NCI-H1048 (cell line): ENCODE measurements at places on chromosomes 6 and 20.

DNA sequence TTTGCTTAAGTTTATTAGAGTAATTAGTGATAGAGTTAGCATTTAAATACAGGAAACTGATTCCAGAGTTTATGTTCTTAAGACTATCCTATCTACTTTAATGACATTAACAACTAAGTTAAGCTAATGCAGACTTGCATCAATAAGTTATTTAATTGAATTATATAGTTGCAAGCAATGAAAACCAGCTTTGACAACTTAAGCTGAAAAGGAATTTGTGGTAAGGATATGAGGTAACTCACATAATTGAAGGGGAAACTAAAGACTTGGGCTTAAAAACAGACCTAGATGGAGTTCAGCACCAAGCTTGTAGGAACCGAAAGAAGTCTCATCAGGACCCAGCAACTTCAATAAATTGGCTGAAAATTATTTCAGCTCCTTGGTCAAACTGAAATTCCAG is 222.3 kb downstream of the IBTK start:
- no peak for DNase-seq

GRCh38 chr20:45792317-45793118 is 764 bp downstream of the DNTTIP1 start:
- no peak for DNase-seq

DNA sequence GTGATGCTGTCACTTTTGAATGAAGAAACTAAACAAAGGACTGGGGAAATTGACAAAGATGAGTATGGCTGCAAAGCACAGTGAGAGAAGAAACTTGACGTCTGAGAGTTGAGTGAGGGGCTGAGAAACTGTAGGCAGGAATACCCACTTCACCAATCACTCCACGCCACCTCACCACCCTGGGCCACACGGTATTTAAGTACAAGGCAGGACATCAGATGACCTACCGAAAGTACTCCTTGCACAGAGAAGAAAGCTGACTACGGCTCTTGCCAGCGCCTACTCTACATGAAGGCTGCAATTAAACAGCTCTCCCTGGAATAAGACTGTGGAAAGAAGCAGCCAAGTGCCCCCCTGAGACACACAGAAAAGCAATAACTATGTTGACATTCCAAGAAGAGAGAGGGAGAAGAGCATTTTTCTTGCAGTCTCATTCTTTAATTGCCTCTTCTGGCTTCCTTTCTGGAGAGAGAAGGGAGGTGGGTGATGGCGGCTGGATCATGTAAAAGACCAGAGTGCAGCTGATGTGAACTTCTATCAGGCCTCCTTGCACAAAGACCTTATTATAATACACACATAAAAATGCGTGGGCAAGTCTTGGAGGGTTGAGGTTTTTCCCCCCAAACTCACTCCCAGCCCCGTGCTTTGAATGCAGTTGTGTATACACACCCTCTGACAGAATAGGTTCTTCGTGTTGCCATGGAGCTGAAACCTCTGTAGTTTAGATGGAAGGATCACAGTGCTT is 44.6 kb downstream of the HIVEP2 start:
- DNase-seq: no peak

DNA sequence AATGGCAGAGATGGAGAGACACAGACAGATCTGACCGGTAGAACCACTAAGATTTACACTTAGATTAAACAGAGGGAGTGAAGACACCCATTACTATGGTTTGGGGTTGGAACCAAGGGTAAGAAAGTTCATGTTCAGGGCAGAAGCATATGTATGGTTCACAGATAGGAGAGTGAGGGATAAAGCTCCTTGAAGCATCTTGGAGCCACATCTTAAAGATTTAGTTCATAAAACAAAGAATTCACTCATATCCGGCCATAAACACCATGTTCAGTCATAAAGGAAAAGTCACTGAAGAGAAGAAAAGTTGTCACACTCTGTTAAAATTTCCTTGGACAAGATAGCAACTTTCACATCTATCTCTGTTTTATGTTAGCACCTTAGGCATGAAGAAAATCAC is 18.0 kb downstream of the STX7 start:
- no peak for DNase-seq

DNA sequence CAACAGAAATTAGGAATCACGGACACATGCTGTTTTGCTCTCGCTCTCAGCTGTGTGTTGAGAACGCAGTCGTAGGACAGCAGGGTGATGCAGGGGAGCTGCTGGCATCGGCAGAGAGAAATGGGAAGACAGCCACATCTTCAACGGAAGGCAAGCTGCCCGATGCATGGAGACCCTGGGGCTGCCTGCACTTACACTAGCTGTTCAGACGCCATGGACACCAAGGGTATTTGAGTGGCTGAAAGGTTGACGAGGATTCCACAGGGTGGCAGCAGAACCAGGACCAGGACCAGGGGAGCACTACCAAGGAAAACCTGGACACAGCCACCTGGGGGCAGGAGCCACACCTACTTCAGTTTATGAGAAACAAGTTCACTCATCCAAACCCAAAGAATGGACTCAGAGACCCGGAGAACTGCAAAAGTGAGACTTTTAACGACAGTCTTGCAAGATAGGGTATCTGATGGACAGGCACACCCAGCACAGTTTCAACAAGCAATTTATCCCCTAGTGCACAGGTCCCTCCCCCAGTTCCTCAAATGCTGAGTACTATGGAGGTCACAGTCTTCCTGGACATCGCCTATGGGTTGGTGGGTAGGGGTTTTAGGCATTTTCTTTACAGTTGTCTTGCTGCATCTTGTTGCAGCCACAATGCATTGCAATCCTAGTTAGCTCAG is 56.3 kb upstream of the ENTPD6 start:
- no peak for DNase-seq

DNA sequence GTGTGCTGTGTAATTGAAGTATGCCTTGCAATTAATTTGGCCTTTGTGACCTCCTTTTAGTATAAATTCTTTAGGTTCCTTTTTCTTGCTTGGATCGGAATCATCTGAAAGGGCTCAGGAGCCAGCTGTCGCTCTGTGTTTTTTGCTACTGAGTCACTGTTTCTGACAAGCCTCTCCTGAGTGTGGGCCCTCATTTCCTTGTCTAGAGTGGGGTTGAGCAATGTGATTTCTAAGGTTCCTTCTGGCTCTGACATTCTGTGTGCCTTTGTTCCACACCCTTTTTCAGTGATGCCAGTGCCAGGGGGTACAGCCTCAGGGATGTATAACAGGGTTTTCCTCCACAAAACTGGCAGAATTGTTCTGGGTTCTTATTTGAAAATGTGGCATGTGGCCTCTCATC is 26.5 kb downstream of the DAAM2 start:
- no peak for DNase-seq
